Ovary (tissue), 10 donors: ENCODE measurements at places on chromosomes 4 and X.

- DNase-seq, result no peak
Observed at GRCh38 chrX:68801737-68802290, 27.0 kb upstream of the EFNB1 start.

GRCh38 chrX:23185951-23186350 is 148.7 kb upstream of the PTCHD1 start:
- no peak for DNase-seq

DNA sequence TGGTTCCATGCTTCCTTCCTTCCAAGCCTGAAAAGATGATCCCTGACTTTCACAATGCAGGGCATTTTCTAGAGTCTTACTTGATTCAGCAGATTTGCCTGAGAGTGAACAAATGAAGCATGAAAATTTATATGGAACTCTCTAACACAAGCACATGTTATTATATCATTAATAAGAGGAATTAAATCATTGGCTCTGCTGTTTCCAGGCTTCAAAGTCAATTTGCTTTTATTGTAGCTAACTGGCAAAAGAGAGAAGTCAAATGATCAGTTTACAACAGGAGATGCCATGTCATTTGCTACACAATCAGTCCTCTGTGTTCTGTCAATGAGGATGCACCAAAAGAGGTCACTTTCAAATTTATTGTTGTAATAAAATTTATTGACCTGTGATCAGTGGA is 101.5 kb upstream of the UGT8 start:
- DNase-seq, result no peak

DNA sequence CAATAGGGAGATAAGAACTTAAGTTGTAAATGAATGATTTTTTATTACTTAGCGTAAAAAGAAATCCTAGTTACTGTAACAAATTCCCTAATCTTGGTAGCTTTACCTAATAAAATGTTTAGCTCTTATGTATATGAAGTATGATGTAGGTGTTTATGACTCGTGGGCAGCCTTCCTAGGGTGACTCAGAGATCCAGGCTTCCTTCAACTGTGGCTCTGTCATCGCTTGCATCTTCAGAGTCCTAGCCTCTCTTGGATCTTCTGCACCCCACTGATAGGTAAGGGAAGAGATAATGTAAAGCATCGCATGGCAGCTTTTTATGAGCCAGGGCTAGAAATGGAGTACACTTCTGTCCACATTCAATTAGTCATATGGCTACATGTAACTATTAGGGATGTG is 165.6 kb upstream of the GLRA2 start:
- DNase-seq, result no peak

DNA sequence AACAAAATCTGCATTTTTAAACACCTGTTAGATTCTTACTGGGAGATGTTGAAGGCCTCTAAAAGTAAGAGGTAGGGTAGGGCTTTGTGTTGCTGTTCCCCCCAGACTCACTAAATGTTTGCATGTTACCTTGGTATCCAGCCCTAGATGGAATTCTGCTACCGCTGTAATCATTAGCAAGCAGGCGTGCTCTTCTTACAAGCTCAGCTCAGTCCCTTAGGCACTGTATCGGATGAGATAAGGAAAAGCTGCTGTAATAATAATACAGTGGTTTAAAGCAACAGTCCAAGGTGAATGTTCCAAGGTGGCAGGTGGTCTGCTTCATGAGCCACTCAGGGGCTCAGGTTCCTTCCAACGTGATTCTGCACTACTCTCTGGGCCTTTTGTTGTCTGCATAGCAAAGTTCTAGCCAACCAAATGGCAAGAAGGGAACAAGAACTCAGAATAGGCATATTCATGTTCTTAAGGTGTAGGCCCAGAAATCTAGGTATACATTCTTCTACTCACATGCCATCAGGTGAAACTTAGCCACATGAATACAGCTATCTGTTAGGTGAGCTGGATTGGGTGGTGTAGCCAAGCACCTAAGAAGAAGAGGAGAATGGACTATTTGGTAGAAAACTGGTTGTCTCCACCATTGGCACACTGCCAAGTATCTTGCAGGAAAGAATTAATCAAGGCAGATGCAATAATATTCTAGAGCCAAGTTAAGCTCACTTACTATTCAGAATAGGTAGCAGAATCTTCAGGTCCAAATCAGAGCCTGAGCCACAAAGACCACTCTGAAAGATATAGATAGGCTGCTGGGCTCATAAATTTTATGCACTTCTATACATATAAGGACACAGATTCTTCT is 46.0 kb downstream of the COQ2 start:
- no peak for DNase-seq

- DNase-seq, result no peak
Observed at GRCh38 chr4:104351706-104352105, 143.0 kb downstream of the CXXC4 start.

GRCh38 chr4:163991298-163991865 is 496.9 kb downstream of the TMA16 start:
- no peak for DNase-seq

- DNase-seq, result no peak
Observed at GRCh38 chr4:42995343-42995944, 102.9 kb downstream of the GRXCR1 start.

DNA sequence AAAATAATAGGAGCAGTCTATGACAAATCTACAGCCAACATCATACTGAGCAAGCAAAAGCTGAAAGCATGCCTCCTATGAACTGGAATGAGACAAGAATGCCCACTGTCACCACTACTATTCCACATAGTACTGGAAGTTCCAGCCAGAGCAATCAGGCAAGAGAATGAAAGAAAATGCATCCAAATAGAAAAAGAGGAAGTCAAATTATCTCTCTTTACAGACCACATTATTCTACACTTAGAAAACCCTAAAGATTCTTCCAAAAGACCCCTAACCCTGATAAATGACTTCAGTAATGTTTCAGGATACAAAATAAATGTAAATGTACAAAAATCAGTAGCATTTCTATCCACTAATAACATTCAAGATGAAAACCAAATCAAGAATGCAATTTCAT is 249.0 kb downstream of the STK32B start:
- no peak for DNase-seq

- DNase-seq, result no peak
Observed at GRCh38 chr4:125710766-125711165, 396.0 kb downstream of the FAT4 start.

- DNase-seq, result no peak
Observed at GRCh38 chrX:48617542-48618340, 20.4 kb downstream of the WDR13 start.

DNA sequence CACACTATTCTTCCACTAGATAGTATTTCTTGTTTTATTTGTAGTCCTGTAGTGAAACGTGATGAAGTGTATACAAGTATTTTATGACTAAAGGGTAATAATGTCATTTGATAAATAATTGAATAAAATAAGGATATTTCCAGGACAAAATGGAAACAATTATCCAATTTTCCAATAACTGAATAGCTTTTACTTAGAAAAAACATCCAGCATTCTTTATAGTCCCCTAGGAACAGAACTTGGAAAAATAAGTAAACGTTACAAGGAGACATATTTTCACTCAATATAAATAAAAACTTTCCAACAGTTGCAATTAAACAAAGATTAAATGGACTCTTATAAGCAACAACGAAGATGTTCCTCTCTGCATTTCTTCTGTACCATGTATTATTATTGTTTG is 566.0 kb downstream of the TMA16 start:
- no peak for DNase-seq

DNA sequence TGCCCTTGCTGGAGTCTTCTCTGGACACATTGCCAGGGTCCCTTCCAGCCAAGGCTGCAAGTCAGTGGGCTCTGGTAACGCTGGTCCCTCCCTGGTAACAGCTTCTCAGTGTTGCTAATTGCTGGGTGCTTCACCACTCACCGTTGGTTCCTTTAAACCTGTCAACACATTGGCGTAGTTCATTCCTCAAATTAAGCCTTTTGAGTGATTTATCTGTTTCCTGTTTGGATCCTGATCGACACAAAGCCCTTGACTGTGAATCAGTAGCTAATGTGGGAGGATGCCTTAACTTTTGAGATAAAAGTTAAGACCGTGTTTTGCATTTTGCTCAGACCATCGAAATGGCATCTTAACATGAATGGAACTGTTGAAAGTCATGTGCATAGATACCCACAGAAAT is 125.9 kb downstream of the AMELX start:
- DNase-seq, result no peak

- no peak for DNase-seq
Observed at GRCh38 chr4:6854098-6854744, 55.4 kb upstream of the TBC1D14 start.

DNA sequence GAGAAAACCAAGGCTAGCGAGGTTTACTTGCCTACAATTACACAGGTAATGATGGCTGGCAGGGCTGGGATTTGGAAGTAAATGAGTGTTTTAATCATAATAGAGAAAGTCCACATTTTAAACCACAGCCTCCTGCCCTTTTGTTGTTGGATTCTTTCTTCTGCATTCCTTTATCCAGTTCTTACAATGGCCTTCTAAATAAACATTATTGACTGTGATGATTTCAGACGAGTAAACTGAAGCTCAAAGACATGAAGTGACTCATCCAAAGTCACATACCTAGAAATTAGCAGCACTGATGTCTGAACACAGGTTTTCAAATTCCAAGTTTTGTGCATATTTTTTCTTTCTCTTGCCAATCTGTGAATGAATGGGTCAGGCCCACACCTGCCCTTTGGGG is 51.2 kb upstream of the C1QTNF7 start:
- no peak for DNase-seq

- no peak for DNase-seq
Observed at GRCh38 chr4:151226004-151226932, 50.7 kb upstream of the PRSS48 start.

DNA sequence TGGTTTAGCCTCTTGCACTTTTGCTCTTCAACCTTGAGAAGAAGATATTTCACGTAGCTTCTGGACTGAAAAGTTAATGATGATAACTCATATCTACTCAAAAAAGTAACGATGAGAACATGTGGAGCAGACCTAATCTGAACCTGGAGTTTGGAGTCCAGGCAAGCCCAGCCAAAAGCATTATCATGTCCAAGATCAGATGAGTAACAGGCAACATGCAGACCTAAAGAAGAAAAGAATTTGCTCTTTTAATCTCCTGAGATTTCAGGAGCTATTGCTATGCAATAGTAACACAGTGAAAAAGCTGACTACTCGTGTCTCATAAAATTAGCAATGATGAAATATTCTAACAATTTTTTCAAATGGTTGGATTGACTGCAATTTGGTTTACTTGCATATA is 21.8 kb upstream of the PPA2 start:
- DNase-seq, result no peak

DNA sequence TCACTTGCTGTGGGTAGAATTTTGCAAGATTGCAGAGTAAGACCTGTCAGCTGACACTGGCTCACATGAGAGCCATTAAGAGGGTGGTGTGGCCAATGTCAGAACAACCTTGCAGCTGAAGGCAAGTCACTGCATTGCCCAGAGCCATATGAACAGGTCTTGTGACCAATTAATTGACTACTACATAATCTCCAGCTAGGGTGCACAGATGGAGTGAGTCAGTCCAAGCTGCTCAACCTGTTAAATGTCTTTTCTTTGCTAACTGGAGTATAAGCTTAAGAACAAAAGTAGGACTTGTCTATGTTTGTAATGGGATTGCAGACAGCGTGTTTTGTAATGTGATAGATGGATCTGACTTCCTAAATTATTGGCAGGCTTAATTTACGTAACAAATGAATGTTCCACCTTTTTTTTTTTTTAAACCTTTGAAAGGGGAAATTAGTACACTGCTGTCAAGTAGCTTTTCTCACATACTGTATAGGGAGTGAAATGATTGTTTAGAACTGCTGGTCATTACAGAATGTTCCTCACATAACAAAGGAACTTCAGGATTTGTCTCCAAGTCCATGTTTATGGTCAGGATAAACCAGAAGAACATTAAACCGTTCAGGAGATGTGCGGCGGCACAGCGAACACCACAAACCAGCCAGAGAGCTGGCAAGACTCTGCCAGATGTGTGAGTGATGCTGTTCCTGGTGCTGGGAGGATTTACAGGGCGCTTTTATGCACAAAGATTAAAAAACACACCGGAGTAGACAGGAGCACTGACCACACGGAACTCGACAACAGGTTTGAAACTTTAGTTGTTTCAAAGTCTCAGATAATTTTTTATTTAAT is 37.0 kb downstream of the FNIP2 start:
- no peak for DNase-seq

DNA sequence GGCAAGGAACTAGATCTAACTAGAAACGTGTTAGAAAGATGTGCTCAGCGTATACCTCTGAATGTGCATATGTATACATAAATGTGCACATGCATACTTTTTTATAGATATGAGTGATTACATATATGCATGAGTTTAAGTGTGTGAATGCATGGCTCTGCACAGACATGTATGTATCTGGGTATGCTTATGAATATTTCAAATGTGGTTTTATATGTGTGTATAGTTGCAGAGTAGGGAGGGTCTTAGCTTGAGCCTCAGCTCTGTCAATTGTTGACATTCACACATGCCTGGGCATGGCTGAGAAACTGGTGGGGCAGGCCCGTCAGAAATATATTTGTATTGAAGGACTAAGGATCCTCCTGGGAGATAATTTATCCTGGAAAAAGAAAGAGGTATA is 31.1 kb downstream of the RAP2C start:
- DNase-seq, result no peak

- DNase-seq, result no peak
Observed at GRCh38 chrX:109872021-109872732, 130.7 kb upstream of the TMEM164 start.

- no peak for DNase-seq
Observed at GRCh38 chr4:2560167-2560566, 23.7 kb downstream of the FAM193A start.

GRCh38 chrX:42485601-42486000 is 292.4 kb downstream of the PPP1R2C start:
- DNase-seq, result no peak

DNA sequence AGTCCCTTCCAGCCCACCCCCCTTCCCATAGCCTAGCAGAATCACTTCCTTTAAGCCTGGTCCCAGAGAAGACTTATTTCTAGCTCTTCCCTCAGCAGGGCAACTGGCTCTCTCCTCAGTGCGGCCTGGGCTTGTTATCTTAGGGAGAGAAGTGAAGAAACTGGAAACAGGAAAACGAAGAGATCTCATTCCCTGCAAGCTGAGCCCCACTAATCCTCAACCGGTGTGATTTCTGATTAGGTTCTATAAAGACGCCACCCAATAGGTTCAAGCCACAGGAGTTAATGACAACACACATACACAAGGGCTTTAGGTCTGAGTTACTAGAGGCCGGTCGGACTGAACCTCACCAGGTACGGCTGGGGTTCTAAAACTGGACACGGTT is 3.2 kb downstream of the GSX2 start:
- no peak for DNase-seq

- DNase-seq, result no peak
Observed at GRCh38 chrX:16113978-16114565, 9.3 kb upstream of the GRPR start.

DNA sequence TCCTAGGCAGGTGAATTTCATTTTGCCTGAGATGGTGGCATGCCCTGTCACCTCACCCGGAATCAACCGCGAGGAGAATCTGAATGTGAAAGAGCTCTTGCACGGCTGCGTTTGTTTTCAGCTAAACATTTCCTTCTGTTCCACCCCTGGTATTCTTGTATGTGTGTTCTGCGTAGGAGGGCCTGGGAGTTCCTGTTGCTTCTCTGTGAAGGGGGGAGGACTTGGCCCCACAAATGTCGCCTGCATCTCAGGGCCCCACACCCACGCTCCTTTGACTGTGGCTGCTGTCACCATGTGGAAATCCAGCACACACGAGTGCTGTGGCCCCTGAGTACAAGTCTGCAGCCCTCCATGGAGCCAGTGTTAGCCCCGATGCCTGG is 45.8 kb upstream of the CLCN4 start:
- no peak for DNase-seq

- DNase-seq, result no peak
Observed at GRCh38 chr4:68240620-68241019, 4.9 kb downstream of the TMPRSS11B start.
